Activated naive CD4-positive, alpha-beta T cell treated with anti-CD3 and anti-CD28 coated beads, Interleukin-2, amount 50 U/mL, for 72 hours (primary cell): ENCODE measurements at places on chromosomes 1 and 21. TPM values are rescaled to one million over a fixed set of nuclear protein-coding genes. Genes with fewer than 3 reads are reported as not detected.

The PRAMEF9 gene
- total RNA-seq, result not detected

The APCS gene
- not detected for total RNA-seq

The ESRRG gene
- total RNA-seq, result not detected

- no peak for DNase-seq
Observed at GRCh38 chr1:16292739-16293138, 55.8 kb upstream of the CPLANE2 start.
